ENCODE measurements at places on chromosomes 13 and 19.
A peak's percentile ranks its signal among the peaks of the same experiment; 100 is the strongest.

- DNase-seq, result peak; percentile 45
These were observed 550.3 kb downstream of the GPC6 start for GRCh38 chr13:93776936-93777335.

- peak; percentile 44 for DNase-seq
These were observed 53.6 kb downstream of the ZAR1L start for GRCh38 chr13:32261567-32261966.

- DNase-seq, result no peak
These were observed 631.3 kb downstream of the EFNB2 start for GRCh38 chr13:105904034-105904742.

- no peak for DNase-seq
These were observed 240.6 kb upstream of the ZNF507 start for GRCh38 chr19:32104850-32105235.

DNA sequence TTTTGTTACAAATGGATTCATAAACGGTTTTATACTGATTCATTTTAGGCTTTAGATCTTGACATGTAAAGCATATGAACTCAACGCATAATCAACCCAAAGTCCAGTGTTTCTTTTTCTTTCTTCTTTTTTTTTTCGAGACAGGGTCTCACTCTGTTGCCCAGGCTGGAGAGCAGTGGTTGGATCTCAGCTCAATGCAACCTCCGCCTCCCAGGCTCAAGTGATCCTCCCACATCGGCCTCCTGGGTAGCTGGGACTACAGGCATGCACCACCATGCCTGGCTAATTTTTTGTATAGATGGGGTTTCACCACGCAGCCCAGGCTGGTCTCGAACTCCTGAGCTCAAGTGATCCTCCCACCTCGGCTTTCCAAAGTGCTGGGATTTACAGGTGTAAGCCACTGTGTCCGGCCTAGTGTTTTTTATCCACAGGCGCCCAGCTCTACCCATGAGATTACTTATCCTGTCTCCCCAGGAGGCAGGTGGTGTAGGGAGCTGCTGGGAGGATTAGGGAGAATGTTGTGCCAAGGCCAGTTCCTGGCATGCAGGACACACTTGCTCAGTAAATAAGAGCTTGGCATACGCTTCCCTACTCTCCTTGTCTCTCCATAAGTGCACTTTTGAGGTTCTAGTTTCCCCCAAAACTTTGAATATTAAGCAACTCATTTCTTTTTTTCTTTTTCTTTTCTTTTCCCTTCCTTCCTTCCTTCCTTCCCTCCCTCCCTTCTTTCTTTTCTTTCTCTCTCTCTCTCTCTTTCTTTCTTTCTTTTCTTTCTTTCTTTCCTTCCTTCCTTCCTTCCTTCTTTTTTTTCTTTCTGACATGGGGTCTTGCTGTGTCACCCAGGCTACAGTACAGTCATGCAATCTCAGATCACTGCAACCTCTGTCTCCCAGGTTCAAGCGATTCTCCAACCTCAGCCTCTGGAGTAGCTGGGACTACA, 4.8 kb upstream of the CEBPA start:
- no peak for DNase-seq

DNA sequence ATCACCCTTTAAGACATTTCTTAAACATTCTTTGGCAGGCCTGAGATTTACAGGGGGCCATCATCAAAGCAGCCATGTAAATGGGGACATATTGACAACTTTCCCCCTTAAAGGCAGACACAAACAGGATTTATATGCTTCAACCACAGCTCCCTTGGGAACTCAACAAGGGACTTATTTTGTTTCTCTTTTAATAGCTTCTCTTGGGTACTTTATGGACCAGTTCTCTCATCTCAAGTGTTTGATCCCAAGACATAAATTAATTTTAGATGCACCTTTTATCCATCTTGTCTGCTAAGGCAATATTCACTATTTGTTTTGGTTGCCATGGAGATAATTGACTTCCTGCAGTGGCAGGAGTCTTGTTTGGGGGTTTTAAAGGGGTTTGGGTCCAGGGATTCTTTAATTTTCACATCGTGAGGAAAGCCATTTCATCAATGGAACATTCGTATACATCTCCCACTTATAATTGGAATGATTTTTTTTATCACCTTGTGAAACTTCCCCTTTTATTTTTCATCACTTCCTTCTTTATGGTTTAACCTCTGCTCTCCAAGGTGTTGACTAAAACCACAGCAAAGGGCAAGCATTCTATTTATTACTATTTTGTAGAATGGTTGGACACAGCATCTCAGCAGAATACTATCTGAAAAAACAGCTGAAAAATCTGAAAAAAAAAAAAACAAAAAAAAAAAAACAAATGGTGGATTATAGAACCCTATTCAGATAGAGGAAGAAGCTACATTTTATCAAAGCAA, 726.0 kb downstream of the DIAPH3 start:
- DNase-seq, result no peak

GRCh38 chr13:60836821-60837220, 439.8 kb downstream of the TDRD3 start:
- no peak for DNase-seq

DNA sequence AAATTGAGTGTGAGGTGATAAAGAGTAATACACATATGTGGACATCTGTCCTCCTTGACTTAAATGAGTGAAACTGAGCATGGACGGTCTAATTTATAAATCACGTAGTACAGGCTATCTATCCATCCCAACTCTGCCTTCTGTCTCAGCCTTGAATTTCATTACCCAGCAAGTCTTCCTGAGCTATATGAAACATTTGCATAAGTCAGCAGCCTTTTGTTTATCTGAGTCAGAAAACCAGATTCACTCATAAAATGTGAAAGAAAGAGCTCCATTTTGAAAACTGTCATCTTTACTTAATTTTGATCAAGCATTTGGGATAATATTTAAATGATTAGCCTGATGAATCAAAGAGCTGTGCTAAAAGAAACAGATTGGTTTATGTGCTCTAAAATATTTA, 197.9 kb downstream of the LHFPL6 start:
- DNase-seq, result no peak
